Activated naive CD4-positive, alpha-beta T cell treated with anti-CD3 and anti-CD28 coated beads for 36 hours (primary cell): ENCODE measurements at places on chromosomes 7 and 10. TPM values are rescaled to one million over a fixed set of nuclear protein-coding genes. Genes with fewer than 3 reads are reported as not detected.
A peak's percentile ranks its signal among the peaks of the same experiment; 100 is the strongest.

Gene IKZF1
- 213 TPM for total RNA-seq

GRCh38 chr7:44769376-44769775, 20.7 kb downstream of the ZMIZ2 start:
- DNase-seq = no peak

GRCh38 chr10:26417136-26417535, 21.0 kb upstream of the APBB1IP start:
- DNase-seq = no peak

Gene GLUD1
- total RNA-seq = 168 TPM

GRCh38 chr10:49749144-49749543, 13.0 kb downstream of the OGDHL start:
- no peak for DNase-seq

GRCh38 chr10:79266084-79266483, 81.2 kb upstream of the PPIF start:
- peak; percentile 55 for DNase-seq

- DNase-seq = no peak
Observed at GRCh38 chr10:88165849-88166271, 302.4 kb downstream of the PTEN start.

GRCh38 chr7:151377406-151377805, 32.4 kb downstream of the WDR86 start:
- DNase-seq = no peak

Gene DKK1
- total RNA-seq = not detected
